ENCODE measurements at places on chromosomes 3 and 15.

DNA sequence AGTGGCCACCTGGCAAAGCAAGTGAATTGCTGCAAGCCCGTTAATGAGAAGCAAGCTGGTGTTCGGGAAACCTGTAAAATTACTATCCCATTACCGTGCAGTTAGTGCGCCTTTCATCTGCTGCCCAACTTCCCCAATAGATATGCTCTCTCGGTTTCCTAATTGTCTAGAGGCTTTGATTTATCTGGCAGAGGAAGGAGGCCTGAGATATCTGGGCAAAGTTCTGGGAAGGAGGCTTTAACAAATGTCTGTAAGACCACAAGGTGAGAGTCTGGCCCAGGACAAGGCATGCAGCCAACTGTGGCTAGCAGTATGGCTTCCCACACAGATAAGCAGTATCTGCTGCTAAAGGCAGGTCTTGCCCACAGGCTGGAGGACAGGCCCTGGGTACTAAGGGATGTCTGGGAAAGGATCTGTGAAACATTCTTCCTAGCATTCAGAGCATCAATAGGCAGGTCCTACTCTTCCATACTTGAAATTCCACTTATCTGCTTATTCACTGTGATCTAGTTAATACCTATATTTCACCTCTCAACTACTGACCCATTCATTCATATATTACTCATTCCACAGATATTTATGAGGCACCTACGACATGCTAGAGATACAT, 130.0 kb upstream of the SLC2A2 start:
- no peak for DNase-seq

GRCh38 chr3:36695769-36696137, 68.6 kb downstream of the DCLK3 start:
- DNase-seq = no peak

- DNase-seq = no peak
Measured at GRCh38 chr15:66652806-66653205, 49.2 kb upstream of the SMAD6 start.

GRCh38 chr15:86115145-86115801, 35.6 kb downstream of the AGBL1 start:
- DNase-seq = peak; percentile 83

- DNase-seq = no peak
Measured at GRCh38 chr3:52221563-52222318, 3.7 kb downstream of the TLR9 start.

DNA sequence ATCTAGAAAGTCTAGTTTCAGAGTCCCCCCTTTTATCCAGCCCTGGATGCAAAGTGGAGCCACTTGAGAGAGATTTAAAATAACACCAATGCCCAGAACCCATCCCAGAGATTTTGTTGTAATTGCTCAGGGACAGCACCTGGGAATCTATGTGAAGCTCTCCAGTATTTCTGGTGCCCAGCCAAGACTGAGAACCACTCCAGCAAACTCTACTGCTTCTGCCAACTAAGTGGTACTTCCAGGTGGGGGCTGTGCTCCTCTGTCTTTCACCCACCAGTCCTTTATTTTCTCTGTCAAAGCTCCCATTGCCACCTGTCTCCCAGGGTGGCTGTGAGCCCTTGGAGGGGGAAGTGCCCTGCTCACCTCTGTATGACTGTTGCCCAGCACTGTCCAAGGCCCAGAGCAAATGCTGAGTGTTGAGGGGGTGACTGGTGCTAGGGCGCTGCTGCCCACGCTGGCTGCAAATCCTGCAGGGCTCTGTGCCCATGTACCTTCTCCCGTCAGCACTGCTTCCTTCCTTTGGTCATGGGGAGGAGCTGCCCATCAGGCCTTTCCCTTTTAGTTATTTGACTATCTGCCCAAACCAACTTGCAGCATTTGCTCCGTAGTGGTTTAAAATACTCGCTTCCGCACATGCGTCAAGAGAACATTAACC, 9.4 kb downstream of the CLSTN2 start:
- DNase-seq = no peak

- DNase-seq = no peak
Measured at GRCh38 chr3:30933478-30934207, 39.2 kb upstream of the GADL1 start.

DNA sequence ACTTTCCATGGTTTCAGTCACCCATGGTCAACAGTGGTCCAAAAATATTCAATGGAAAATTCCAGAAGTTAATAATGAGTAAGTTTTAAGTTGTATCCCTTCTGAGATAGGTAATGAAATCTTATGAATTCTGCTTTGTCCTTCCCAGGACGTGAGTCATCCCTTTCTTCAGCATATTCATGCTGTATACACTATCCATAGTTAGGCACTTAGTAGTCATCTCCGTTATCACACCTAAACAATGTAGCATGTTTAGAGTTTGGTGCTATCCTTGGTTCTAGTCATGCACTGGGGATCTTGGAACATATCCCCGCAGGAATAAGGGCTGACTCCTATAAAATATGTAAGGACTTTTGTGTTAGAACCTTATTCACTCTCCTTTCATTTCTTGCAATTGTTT, 153.2 kb downstream of the UNC13C start:
- peak; percentile 7 for DNase-seq

DNA sequence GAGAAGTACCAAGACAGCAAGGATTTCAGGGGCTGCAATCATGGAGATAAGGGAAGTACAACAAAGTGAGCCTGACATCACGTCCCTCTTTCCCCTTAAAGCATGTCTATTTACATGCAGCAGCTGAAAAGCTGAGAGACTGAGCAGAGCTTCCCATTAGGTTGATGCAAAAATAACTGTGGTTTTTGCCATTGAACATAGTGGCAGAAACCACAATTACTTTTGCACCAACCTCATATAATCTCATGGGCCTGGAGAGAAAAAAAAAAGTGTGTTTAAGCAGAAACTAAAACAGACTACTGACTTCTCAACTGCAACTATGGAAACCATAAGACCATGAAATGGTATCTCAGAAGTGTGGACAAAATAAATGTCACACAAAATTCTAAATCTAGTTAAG, 48.3 kb downstream of the CCDC12 start:
- no peak for DNase-seq

DNA sequence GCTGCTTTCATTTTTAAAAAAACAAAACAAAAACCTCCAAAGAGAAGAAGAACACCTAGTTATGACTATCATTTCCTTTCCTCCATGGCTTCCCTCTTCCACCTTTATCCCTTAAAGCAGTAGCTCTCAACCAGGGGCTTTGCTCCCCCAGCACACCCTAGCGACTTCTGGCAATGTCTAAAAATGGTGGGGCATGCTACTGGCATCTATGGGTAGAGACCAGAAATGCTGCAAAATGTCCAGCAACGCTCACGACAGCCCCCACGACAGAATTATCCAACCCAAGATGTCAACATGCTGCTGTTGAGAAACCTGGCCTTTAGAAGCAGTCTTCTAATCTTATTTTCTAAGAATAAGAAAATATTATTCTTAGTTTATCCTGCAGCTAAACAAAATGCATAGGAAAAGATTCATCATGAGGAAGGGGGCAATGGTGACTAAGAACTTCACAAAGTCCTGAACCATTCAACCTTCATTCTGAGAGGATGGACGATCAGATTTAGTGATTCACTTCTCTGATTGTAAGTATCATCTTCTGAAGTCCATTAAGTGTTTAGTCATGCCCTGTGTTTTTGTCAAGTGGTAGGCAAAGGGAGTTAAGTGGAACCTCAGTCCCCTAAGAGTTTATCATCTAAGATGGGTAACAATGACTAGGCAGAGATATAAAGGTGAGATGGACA, 81.7 kb downstream of the CCNL1 start:
- no peak for DNase-seq

GRCh38 chr15:77071305-77072223, 655 bp upstream of the TSPAN3 start:
- no peak for DNase-seq

DNA sequence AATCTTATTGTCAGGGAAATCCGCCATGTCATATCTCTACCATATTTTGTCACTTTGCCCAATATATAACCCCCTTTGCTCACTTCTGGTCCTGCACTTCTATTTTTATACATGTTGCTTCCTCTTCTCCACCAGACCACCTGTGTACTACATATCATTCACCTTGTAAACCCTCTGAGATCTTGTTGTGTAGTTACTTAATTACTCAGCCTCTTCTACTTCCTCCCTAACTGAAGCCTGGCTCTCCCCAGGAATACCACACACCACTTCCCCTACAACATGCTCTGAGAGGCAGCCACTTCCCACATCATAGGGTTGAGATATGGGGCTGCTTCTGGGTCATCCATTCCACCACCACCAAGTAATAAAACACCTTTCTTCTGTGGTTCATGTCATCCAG, 10.0 kb downstream of the HEXA start:
- no peak for DNase-seq

DNA sequence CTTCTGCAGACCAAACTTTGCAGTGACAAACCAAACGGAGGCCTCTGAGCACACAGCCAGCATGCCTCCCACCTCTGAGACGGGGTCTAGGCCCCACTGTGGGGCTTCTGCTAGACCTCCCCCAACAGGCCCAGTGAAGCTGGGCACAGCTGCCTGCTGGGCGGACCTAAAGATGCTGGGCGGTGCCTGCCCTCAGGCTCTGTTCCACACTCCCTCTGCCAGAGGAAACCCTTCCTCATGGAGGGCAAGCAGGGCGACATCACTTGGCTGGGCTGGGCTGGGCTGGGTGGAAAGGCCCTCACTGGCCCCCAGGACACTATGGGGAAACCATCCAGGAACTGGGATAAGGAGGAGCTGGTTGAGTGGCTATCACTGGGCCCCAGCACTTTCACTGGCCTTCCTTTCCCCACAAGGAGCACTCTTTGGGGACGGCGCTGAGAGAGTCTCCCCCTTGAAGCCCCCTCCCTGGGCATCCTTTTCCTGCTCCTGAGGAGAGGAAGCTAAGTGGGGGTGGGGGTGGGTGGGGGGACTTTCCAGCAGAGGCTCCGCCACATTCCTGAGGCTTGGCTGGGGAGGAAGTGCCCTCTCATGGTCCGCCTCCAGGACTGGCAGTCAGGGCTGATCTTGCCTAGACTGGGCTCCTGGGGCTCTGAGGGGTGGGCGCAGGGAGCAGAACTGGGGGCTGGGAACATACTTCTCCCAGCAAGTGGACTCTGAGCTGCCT, 98.1 kb upstream of the HACD2 start:
- DNase-seq = no peak

DNA sequence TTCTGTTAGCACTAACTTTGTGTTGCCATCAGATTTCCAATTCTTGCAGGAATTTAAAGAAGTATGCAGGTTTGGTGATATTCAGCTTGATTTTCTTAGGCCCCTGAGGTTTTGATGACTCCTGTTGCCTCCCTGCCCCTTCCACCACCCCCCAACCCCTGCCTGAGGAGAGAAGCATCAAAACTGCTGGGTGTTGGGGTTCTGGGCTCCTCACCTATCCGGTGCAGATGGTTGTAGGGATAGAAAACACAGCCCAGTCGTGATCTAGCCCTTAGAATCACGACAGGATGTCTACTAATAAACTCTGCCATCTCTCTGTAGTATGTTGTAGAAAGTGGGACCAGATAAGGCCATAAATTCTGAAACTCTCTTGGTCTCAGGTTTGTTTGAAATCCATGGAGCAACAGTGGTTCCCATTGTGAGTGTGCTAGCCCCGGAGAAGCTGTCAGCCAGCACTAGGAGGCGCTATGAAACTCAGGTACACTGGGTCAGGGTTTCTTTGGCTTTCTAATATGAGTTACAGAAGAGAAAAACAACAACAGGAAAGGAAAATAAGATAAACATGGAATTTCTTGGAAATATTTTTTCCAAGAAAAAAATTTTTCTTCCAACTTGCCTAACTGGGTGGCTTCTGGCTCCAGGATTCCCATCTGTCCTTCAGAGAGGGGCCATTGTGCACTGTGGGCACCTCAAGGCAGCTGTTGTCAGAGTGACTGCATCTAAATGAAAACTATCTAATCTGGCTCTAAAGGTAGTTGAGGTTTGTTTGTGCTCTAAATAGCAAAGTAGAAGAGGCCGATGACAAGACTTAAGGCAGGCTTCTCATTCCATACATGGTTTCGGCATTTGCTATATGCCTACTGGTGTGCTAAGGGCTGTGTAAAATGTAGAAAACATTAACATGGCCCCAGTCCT, 8.7 kb downstream of the SRP14 start:
- peak; percentile 21 for DNase-seq

GRCh38 chr3:139540651-139541531, 1.3 kb upstream of the RBP1 start:
- DNase-seq = no peak

DNA sequence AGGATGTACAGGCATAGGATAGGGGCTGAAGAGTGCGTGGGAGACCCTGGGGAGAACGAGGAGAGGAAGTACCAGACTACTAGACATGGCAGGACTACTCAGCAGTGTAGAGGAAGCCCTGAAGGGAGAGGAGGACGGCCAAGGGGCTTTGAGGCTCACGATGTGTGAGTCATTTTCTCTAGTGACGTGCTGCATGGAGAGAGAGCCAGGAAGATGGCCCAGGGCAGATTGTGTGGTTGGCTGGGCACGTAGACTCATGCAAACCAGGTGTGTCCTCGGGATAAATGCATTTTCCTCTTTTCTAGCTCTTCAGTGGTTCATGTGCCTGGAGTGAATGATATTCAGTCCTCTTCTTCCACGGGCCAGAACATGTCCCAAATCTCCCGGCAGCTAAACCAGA, 115.0 kb upstream of the ABHD17C start:
- DNase-seq = peak; percentile 42

DNA sequence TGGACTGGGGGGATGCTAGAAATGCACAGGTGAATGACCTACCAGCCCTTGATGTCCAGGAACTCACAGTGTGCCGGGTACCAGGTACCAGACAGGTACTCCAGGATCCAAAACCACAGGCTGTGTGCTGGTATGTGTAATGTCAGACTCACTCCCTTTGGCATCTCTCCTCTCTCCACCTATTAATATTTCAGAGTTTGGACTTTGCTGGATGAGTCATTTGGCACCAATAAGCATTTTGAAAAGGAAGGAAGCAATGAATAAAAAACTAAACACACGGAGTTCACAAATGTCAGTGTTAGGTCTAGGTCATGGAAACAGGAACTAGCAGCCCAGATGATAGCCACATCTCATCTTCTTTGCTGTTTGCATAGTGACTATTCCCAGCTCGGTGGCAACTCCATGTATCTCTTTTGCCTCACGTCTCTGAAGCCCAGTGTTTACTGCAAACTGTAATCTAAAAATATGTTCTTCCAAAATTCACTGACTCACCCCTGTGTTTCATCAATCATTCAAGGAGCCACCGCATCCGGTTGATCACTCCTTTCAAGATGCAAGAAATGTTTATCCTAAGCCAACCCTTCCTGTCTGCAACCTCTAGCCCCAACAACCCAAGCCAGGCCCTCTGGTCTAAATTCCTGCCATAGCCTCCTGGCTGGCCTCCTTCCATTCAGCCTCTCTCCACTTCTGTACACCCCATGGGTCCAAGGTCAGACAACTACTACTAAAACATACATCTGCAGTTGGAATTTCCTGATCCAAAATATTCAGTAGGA, 8.4 kb downstream of the ITGB5 start:
- peak; percentile 92 for DNase-seq

- DNase-seq = no peak
Measured at GRCh38 chr3:121362035-121362734, 183.6 kb downstream of the POLQ start.

GRCh38 chr3:121997372-121997771, 24.7 kb downstream of the ILDR1 start:
- DNase-seq = no peak

GRCh38 chr3:185851959-185852358, 27.1 kb upstream of the IGF2BP2 start:
- DNase-seq = no peak

Data from COLO829 (cell line).